Esophagus squamous epithelium (tissue), 5 donors: ENCODE measurements at places on chromosomes 2 and 18.

- DNase-seq, result no peak
Measured at GRCh38 chr18:433960-434359, 66.5 kb downstream of the COLEC12 start.

GRCh38 chr2:118019821-118020220, 6.0 kb upstream of the CCDC93 start:
- DNase-seq, result no peak

GRCh38 chr2:207694811-207695281, 16.6 kb upstream of the CCNYL1 start:
- DNase-seq, result no peak

DNA sequence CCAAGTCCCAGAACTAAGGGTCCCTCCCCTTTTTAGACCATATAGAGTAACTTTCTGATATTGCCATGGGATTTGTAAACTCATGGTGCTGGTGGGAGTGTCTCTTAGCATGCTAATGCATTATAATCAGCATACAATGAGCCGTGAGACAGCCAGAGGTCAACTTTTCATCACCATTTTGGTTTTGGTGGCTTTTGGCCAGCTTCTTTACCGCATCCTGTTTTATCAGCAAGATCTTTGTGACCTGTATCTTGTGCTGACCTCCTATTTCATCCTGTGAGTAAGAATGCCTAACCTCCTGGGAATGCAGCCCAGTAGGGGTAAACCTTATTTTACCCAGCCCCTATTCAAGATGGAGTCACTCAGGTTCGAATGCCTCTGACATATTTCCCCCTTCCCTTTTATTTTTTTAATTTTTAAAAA, 148.2 kb downstream of the PHLPP1 start:
- DNase-seq, result no peak

- DNase-seq, result no peak
Measured at GRCh38 chr18:79635427-79635726, 44.2 kb upstream of the CTDP1 start.

DNA sequence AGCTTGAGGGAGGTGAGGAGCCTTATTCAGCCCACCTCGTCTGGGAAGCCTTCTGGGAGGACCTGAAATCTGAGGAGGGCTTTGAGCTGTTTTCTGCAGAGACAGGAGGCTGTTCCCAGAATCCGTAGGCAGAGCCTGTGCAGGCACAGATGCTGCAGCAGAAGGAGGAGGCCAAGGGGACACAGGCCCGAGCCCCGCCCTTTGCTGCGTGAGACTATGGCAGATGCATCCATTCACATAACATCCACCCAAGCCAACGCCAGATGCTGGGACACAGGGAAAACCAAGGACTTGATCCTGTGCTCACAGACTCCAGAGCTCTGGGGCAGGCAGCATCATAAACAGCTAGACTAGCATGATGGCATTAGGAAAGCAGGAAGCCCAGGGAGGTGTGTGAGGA, 98.2 kb downstream of the KCNF1 start:
- no peak for DNase-seq

DNA sequence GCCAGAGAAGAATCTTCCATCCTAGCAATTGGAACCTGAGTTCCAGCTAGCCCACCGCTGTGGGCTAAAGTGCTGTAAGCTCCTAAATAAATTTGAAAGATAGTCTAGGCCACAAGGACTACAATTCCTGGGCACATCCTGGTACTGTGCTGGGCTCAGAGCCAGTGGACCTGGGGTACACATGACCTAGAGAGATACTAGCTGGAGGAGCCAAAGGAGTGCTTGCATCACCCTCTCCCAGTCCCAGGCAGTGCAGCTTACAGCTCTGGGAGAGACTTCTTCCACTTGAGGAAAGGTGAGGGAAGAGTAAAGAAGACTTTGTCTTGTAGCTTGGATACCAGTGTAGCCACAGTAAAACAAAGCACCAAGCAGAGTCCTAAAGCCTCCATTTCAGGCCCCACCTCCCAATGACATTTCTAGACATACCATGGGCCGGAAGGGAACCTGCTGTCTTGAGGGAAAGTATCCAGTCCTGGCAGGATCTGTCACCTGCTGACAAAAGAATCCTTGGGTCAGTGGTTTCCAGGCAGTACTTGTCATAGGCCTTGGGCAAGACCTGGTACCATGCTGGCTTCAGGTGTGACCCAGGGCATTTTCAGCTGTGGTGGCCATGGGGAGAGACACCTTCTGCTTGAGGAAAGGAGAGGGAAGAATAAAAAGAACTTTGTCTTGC, 89.5 kb downstream of the TMEM185B start:
- DNase-seq, result no peak

- DNase-seq, result no peak
Measured at GRCh38 chr2:145155196-145155595, 635.3 kb upstream of the ZEB2 start.

- DNase-seq, result no peak
Measured at GRCh38 chr2:113138428-113139322, 11.3 kb downstream of the IL1RN start.

DNA sequence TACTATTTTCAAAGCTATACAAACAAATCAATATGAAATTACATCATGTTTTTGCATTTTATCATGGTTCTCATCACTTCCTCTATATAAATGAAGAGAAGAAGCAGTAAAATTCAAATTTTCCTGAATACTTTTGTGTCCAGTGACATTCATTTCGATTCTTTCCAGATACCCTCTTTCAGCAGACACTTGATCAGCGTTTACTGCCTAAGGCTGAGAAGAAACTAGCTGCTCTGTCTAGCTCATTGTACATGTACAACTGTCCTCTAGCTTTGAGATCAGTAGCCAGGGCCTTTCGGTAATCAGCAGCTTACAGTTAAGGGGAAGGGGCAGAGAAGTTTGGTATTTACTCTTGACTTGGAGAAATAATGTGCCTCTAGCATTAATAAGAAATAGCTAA, 4.8 kb downstream of the VRK2 start:
- no peak for DNase-seq

DNA sequence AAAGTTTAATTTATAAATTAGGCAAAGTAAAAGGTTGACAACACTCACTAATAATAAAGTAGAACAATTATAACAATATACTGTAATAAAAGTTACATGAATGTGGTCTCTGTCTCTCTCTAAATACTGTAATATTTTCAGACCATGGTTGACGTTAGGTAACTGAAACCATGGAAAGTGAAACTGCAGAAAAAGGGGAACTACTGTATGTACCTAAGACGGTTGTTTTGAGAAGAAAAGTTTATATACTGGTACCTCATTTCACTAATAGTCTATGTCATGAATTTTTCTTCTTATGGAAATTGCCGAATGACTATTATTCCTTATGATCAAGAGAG, 166.7 kb upstream of the ZNF521 start:
- no peak for DNase-seq

DNA sequence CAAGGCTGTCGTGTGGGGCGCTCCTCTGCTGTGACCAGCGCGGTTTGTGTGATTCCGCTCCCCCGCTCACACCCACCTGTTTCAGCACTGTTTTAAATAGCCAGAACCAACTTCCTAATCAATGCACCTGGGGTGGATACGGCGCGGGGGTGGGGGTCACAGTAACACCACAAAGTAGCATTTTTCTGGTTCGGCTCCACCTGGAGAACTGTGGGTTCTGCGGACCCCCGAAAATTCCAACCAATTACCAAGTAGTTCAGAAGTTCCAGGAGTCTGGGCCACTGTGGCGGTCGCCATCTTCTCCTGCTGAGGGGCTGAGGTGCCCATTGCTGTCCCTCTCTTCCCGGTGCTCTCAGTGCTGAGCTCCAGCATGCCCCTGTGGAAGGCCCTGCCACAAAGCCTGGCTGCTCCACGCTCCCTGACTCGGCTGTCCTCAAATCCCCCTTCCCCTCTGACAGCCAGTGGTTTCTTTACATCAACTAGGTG, 79.4 kb downstream of the GFPT1 start:
- no peak for DNase-seq

DNA sequence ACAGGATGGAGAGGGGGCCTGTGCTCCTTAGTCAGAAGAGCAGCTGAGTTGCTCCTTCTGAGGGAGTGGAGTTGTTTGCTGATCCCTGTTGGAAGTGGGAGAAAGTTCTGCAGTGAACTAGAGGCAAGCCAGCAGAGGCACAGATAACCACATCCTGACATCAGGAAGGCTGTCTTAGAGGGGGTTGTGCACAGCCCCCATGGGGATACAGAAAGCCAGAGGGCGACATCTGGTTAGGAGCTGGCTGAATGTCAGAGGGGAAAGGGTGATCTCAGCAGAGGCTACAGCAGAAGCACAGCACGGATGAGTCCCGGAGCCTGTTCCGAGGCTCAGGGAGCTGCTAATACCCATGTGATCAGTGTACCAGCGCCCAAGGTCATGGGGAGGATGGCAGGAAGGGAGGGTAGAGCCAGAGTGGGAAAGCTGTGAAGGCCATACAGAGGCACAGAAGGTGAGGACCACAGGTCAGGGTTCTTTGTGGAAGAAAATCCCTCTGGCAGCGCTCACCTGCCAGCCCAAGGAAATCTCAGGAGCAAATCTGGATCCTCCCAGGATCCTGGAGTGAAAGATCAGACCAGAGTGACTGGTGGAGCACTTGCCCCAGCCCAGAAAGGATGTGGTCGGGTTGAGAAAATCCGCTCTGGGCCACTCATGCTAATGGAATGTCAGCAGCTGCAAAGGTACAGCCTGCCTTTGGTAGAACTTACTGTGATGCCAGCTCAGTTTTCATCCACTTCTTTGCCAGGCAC, 111.8 kb downstream of the STPG4 start:
- no peak for DNase-seq

GRCh38 chr2:58098254-58099095, 51.9 kb downstream of the VRK2 start:
- no peak for DNase-seq

GRCh38 chr2:240629619-240629967, 4.3 kb downstream of the GPR35 start:
- no peak for DNase-seq

GRCh38 chr18:14999085-14999975, 251.4 kb downstream of the ANKRD30B start:
- DNase-seq, result no peak

- DNase-seq, result no peak
Measured at GRCh38 chr2:108228006-108228405, 11.8 kb upstream of the SULT1C3 start.

GRCh38 chr2:28602751-28603639, 107.1 kb downstream of the PLB1 start:
- DNase-seq, result no peak

- DNase-seq, result no peak
Measured at GRCh38 chr2:190844700-190845401, 35.8 kb upstream of the GLS start.

- DNase-seq, result no peak
Measured at GRCh38 chr18:52700816-52701215, 360.8 kb downstream of the DCC start.

DNA sequence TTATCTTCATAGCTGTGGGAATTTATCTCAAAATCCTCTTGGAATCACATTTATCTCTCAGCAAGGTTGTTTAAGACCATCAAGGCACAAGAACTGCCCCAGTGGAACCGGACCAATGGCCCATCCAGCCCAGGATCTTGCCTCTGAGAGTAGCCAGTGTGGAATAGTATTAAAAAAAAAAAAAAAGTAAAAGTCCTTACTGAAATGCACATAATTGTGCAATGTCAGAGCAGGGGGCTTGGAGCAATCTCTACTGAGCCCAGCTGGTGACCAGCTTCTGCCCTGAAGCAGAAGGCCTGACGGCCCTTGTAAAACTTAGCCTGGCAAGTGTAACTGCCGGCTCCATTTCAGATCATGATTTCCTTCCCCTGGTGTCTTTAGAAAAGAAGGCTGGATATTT, 355.6 kb upstream of the PIK3C3 start:
- DNase-seq, result no peak

- no peak for DNase-seq
Measured at GRCh38 chr2:67702284-67702683, 305.2 kb downstream of the ETAA1 start.

- no peak for DNase-seq
Measured at GRCh38 chr18:56576826-56577573, 61.4 kb downstream of the TXNL1 start.

- no peak for DNase-seq
Measured at GRCh38 chr2:28276807-28277206, 115.9 kb upstream of the FOSL2 start.

- no peak for DNase-seq
Measured at GRCh38 chr2:239273280-239274234, 127.3 kb downstream of the HDAC4 start.

DNA sequence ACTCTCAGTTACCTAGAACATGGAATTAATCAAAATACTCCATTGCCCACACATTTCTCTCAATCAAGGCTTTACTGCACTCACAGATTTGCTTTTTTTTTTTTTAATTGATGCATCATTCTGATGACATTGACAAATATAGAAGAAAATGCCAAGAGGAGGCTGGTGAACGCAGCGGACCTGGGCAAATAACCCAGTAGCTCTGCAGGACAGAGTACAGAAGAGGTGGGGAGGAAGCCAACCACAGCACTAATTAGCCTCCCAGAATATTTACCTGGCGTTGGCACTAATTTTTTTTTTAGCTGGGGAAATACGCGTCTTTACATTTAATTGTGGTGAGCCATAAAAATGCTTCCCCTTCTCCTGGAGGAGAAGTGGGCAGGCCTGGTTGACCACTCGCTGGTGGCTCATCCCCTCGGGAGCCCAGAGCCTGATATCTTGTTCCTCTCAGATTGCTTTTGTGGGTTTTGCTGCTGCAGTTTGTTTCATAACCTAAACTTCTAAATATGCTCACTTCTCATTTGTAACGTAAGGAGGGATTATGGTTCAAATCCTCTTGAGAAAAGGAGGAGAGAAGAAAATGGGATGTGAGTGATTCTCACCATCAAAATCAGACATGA, 165.8 kb upstream of the EPB41L3 start:
- DNase-seq, result no peak

- no peak for DNase-seq
Measured at GRCh38 chr2:3460156-3460555, 59.2 kb downstream of the ADI1 start.

- DNase-seq, result no peak
Measured at GRCh38 chr18:79378536-79379250, 17.0 kb upstream of the NFATC1 start.

GRCh38 chr2:232139786-232140562, 178.5 kb downstream of the DIS3L2 start:
- DNase-seq, result no peak

GRCh38 chr2:1541819-1542475, 128.7 kb downstream of the TPO start:
- no peak for DNase-seq

- peak; percentile 74 for DNase-seq
Measured at GRCh38 chr18:67516539-67517443, at the start of gene DSEL. TSS of gene DSEL (minus strand) at chr18:67516720. CDS start at chr18:67514608, 2,112 bp downstream.

GRCh38 chr18:52007105-52007504, 332.9 kb upstream of the DCC start:
- no peak for DNase-seq

- no peak for DNase-seq
Measured at GRCh38 chr2:25197336-25198208, 29.2 kb upstream of the POMC start.

- DNase-seq, result no peak
Measured at GRCh38 chr2:185567940-185568339, 170.7 kb upstream of the FSIP2 start.

DNA sequence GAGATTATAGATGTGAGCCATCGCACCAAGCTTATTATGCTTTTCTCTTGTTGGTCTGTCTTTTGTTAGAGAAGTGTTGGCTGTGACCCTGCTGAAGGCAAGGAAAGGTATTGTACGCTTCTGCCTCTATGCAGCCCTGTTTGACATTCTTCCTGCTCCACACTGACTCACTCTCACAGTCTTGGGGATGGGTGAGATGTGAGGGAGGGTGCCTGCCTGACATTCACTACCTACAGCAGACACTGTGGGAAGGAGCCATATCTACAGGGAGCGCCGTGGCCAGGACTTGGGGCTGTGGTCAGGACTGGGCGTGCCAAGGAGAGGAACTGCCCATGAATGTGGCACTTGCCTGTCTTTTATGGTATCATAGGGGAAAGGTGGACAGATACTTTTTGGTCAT, 43.9 kb upstream of the FHL2 start:
- DNase-seq, result no peak
